Muscle of leg (tissue), 16 donors: ENCODE measurements at places on chromosomes 3 and 15. TPM values are rescaled to one million over a fixed set of nuclear protein-coding genes. Genes with fewer than 3 reads are reported as not detected.
A peak's percentile ranks its signal among the peaks of the same experiment; 100 is the strongest.

DNA sequence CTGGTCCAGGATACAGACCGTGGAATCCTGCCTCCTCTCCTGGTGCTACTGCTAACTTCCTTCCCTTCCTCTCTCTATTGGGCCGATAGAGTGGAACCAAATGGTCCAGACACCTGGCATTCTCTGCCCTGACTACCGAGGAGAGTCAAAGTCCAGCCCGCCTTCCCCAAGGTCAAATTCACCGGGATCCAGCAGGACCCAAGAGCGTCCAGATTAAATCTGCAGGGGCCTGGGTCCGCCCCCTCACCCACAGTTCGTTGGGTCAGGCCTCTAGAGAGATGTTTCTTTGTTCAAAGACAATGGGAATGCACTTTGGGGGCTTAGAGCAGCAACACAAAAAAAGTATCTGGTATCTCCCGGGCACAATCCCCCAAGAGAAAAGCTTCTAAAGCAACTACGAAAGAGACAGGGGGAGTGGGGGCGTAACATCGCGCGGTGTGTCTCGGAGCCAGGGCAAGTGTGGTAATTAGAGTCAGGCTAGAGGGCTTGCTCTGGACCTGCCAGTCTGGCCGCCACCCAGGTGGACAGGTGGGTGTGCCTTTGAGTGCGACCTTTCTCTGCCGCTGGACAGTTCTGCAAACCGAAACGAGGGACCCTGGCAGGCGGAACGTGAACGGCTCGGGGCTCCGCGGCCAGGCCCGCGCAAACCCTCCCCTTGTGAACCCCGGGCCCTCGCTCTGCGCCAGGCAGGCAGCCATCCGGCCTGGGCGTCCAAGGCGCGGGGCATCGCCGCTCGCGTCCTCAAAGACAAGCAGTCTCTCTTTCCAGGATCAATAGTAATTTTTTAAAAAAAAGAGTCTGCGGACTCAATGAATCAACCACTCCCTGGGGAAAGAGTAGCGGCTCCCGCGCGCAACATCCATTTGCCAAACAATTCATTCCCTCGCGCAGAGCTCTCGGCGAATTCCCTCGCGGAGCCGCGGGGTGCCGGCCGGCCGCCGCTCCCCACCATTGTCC, 806 bp downstream of the KLHL25 start:
- DNase-seq, result peak; percentile 52

DNA sequence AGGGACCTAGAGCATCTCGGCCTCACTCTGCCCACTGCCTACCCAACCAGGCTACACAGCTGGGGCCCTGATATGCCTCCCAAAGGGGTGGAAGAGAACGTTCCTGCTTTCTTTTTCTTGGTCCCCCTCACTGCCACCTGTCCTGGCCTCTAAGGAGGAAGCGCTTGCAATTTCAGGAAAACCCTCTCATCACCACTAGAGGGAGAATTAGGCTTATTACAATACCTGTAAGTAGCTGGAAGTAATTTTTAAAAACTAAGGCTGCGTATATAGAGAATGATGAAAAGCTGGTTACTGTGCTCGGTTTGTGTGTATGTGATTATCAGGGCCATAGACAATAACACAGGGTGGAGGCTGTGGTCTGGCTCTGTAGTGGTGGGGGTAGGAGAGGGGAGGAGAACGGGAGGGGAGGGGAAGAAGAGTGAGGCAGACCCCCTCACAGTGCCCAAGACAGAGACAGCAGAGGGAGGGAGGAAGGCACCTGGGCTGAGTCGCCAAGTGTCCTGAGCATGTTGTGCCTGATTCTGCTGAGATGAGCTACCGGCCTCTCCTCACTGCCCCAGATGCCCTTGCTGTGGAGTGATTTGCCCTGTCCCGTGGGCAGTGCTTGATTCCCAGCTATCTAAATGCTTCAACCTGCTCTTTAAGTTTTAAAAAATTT, 3.3 kb downstream of the GABRG3 start:
- DNase-seq, result peak; percentile 59

GRCh38 chr3:160260587-160261270, 35.5 kb downstream of the C3orf80 start:
- peak; percentile 18 for DNase-seq

DNA sequence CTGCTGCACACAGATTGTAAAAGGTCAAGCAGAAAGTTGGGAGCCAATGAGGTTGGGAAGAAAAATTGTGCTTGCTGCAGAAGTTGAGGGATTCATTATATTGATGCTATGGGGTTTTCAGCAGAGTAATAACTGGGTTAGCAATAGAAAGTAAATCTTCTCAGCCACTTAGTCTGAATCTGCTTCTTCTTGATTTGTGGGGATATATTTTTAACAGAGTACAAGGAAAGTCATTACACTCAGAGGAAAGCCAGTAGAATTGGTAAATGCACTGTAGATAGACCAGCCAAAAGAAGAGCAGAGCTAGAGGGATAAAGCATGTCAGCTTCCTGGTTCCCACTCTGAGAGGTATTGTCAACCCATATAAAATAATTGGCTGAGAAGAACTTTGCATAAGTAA, 663.6 kb downstream of the NLGN1 start:
- DNase-seq, result no peak

- DNase-seq, result peak; percentile 90
Measured at GRCh38 chr15:69093127-69093526, 67.3 kb upstream of the GLCE start.

DNA sequence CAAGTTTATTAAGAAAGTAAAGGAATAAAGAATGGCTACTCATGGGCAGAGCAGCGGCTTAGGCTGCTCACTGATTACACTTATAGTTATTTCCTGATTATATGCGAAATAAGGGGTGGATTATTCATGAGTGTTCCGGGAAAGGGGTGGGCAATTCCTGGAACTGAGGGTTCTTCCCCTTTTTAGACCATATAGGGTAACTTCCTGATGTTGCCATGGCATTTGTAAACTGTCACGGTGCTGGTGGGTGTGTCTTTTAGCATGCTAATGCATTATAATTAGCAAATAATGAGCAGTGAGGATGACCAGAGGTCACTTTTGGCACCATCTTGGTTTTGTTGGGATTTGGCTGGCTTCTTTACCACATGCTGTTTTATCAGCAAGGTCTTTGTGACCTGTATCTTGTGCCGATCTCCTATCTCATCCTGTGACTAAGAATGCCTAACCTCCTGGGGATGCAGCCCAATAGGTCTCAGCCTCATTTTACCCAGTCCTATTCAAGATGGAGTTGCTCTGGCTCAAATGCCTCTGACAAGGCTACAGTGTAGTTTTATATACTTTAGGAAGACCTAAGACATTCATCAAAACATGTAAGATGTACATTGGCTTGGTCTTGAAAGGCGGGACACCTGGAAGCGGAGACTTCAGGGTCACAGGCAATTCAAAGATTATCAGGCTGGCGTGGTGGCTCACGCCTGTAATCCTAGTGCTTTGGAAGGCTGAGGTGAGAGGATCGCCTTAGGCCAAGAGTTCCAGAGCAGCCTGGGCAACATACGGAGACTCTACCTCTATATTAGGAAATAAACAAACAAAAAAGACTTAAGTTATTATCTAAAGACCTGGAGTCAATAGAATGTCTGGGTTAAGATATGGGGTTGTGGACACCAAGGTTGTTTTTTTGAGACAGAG, 3.2 kb upstream of the BLOC1S6 start:
- no peak for DNase-seq

DNA sequence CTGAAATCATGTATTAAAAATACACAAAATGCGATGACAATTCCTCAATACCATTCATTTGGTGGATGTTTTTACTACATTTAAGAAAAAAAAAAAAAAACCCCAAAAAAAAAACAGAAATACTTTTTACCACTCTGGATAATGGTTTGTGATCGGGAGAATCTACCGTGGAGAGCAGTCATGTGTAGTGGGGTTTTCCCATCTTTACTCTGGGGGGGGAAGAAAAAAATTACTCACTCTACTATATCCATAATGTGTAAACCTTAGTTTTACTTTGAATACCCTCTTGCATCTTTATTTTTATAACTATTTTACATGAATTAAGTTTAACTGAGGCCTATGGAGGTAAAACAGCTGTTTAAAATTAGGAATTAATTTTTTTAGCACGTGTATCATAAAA, 83.3 kb downstream of the ANKRD28 start:
- no peak for DNase-seq

- no peak for DNase-seq
Measured at GRCh38 chr15:66751579-66751978, 49.5 kb downstream of the SMAD6 start.

DNA sequence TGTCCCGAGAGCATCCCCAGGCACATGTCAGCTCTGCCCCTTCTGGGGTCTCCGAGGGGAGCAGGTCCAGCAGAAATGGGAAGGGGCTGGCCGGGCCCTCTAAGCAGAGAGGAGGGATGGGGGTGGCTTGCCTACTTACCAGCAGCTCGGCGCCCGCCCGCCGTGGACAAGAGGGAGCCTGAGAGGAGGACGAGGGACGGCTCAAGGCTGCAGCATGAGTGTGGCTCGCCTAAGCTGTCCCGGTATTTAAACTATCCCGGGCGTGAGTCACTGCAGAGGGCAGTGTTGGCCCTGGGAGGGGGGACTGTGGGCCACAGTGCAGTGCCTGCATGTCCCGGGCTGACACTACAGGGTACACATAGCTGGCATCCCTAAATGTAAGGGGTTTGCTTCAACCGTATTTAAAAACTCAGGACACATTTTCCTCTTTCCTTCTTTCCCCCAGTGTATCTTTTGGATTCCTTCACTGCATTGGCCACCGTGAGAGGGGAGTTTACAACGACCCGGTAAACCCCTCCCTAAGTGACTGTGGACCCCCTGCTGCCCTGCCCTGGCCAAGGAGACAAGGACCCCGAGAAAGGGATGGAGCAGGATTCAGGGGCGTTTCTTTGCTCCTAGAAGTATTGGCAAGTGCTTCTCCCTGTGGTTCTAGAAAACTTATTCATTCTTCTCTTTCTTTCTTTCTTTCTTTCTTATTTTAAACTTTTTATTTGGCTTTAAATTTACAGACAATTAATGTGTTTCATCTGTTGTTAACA, at the start of gene LRRC15:
Gene LRRC15, minus strand, starts transcription at position 222 of the 758 bp plus-strand sequence. CDS start 8,700 bp downstream, outside the sequence.
- DNase-seq, result peak; percentile 30

The LRRC2 gene
- 2.1 TPM for polyA plus RNA-seq

The NEK10 gene
- 3.3 TPM for polyA plus RNA-seq

The HYAL3 gene
- 1.5 TPM for polyA plus RNA-seq

The LMAN1L gene
- not detected for polyA plus RNA-seq

The RYR3 gene
- 33.2 TPM for polyA plus RNA-seq

The GBE1 gene
- polyA plus RNA-seq, result 11.0 TPM
